ENCODE measurements at places on chromosomes 5 and 9.

- DNase-seq = no peak
- H3K27ac ChIP-seq = no peak overlapping the region
- H3K36me3 ChIP-seq = no peaks in the 10 kb centered on the region
- H3K4me1 ChIP-seq = no peaks in the 10 kb centered on the region
- H3K27me3 ChIP-seq = no peaks in the 10 kb centered on the region
- no peak overlapping the region for H3K4me3 ChIP-seq
Observed at GRCh38 chr9:118630931-118631595, 738.2 kb downstream of the BRINP1 start.

GRCh38 chr5:9954869-9955268 lies 294.8 kb downstream of the ATPSCKMT start:
- H3K4me3 ChIP-seq = no peak overlapping the region
- DNase-seq = no peak
- no peaks in the 10 kb centered on the region for H3K36me3 ChIP-seq
- H3K4me1 ChIP-seq = no peaks in the 10 kb centered on the region
- H3K27ac ChIP-seq = no peak overlapping the region
- peaks cover 10% of the 10 kb centered on the region for H3K27me3 ChIP-seq

- no peaks in the 10 kb centered on the region for H3K36me3 ChIP-seq
- H3K4me1 ChIP-seq = 0 out of 2 replicates have a peak, but pooled peaks cover 7% of the 10 kb centered on the region
- H3K4me3 ChIP-seq = no peak overlapping the region
- H3K27ac ChIP-seq = no peak overlapping the region
- H3K27me3 ChIP-seq = no peaks in the 10 kb centered on the region
- DNase-seq = no peak
Observed at GRCh38 chr5:73433982-73434342, 14.6 kb downstream of the FOXD1 start.

- H3K36me3 ChIP-seq = no peaks in the 10 kb centered on the region
- no peak overlapping the region for H3K4me3 ChIP-seq
- H3K4me1 ChIP-seq = no peaks in the 10 kb centered on the region
- no peak overlapping the region for H3K27ac ChIP-seq
Observed at GRCh38 chr9:87613265-87614111, 112.4 kb upstream of the CTSL start.

- no peaks in the 10 kb centered on the region for H3K36me3 ChIP-seq
- no peaks in the 10 kb centered on the region for H3K27me3 ChIP-seq
- no peak overlapping the region for H3K4me3 ChIP-seq
- peaks cover 11% of the 10 kb centered on the region for H3K4me1 ChIP-seq
- DNase-seq = no peak
Observed at GRCh38 chr9:114172981-114173833, 17.9 kb downstream of the COL27A1 start.

- DNase-seq = no peak
- H3K36me3 ChIP-seq = no peaks in the 10 kb centered on the region
- H3K4me1 ChIP-seq = peaks cover 12% of the 10 kb centered on the region
- no peak overlapping the region for H3K4me3 ChIP-seq
Observed at GRCh38 chr5:154375329-154376008, 70.3 kb upstream of the SAP30L start.

DNA sequence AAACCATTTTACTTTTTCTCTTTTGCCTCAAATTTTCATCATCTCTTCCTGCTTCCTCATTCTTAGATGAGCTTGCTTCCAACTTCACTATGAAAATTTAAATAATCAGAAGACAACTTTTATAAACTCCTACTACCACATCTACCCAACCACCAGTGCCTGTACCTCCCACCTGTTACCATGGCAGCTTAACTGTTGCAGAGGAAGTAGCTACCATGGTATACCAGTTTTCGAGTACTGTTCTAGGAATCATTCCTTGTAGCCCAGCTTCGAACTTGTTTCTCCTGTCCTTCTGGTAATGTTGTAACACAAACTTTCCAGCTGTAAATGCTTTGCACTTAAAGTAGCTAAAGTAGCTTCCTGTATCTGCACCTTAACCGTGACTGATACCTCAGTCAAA lies 266.8 kb upstream of the NREP start:
- no peak for DNase-seq
- no peaks in the 10 kb centered on the region for H3K36me3 ChIP-seq
- H3K27me3 ChIP-seq = no peaks in the 10 kb centered on the region
- no peak overlapping the region for H3K4me3 ChIP-seq
- H3K27ac ChIP-seq = no peak overlapping the region

- no peaks in the 10 kb centered on the region for H3K36me3 ChIP-seq
- no peak overlapping the region for H3K4me3 ChIP-seq
- no peak for DNase-seq
- peaks cover 32% of the 10 kb centered on the region for H3K4me1 ChIP-seq
Observed at GRCh38 chr9:107274096-107274495, 9.0 kb upstream of the RAD23B start.

DNA sequence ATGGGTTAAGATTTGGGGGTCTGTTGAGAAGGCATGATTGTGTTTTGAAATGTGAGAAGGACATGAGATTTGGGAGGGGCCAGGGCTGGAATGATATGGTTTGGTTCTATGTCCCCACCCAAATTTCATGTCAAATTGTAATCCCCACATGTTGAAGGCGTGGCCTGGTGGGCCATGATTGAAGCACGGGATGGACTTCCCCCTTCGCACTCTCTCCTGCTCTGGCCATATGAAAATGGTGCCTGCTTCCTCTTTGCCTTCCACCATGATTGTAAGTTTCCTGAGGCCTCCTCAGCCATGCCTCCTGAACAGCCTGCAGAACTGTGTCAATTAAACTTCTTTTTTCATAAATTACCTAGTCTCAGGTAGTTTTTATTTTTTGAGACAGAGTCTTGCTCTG lies 14.7 kb upstream of the NOTCH1 start:
- no peaks in the 10 kb centered on the region for H3K27me3 ChIP-seq
- DNase-seq = no peak
- no peaks in the 10 kb centered on the region for H3K36me3 ChIP-seq
- no peak overlapping the region for H3K4me3 ChIP-seq

DNA sequence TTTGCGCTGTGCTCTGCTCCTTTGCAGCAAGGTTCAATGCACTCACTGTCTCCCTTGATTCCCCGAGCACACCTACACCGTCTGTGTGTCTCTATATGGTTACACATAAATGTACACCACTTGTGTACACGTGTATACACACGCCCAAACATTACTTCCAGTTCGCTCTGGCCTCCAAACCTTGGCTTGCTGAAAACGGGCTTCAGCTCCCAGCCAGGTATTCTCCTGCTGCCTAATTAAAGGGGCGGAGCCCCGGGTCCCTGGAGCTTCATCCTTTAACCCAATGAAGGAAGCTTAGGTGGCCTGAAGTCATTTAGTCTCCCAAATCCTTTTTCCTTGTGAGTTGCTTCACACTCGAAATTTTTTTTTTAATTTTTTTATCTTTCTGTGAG lies 4.6 kb downstream of the ISL1 start:
- H3K4me3 ChIP-seq = no peak overlapping the region
- DNase-seq = no peak
- no peaks in the 10 kb centered on the region for H3K4me1 ChIP-seq
- no peaks in the 10 kb centered on the region for H3K27me3 ChIP-seq

GRCh38 chr5:95870105-95870672 lies 47.7 kb upstream of the GLRX start:
- H3K27ac ChIP-seq = no peak overlapping the region
- DNase-seq = no peak
- H3K27me3 ChIP-seq = no peaks in the 10 kb centered on the region
- H3K36me3 ChIP-seq = no peaks in the 10 kb centered on the region

DNA sequence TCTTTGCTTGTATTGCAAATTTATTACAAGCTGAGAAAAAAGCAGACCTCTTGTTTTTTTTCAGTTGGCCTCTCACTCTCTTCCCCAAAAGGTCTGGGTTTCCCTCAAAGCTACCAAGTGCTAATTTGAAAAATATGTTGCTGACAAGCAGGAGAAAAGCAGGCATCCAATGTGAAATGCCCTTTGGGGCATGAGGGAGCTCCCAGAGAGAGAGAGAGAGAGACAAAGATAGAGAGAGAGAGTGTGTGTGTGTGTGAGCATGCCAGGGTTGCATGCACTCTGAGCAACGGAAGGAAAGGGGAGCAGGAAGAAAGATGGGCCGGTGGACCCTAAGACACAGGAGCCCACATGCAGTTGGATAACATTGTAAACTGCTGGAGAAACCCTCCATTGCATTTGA lies 358.4 kb downstream of the TMEM38B start:
- no peaks in the 10 kb centered on the region for H3K36me3 ChIP-seq
- H3K27me3 ChIP-seq = peaks cover 7% of the 10 kb centered on the region
- no peak overlapping the region for H3K27ac ChIP-seq
- DNase-seq = no peak

GRCh38 chr5:36017622-36018021 lies 26.4 kb upstream of the UGT3A1 start:
- no peak overlapping the region for H3K4me3 ChIP-seq
- H3K36me3 ChIP-seq = no peaks in the 10 kb centered on the region
- no peak for DNase-seq

GRCh38 chr5:111278858-111279504 lies 54.8 kb downstream of the CAMK4 start:
- H3K27ac ChIP-seq = no peak overlapping the region
- no peak overlapping the region for H3K4me3 ChIP-seq
- no peaks in the 10 kb centered on the region for H3K27me3 ChIP-seq
- DNase-seq = peak; percentile 42
- no peaks in the 10 kb centered on the region for H3K4me1 ChIP-seq
- H3K36me3 ChIP-seq = no peaks in the 10 kb centered on the region

DNA sequence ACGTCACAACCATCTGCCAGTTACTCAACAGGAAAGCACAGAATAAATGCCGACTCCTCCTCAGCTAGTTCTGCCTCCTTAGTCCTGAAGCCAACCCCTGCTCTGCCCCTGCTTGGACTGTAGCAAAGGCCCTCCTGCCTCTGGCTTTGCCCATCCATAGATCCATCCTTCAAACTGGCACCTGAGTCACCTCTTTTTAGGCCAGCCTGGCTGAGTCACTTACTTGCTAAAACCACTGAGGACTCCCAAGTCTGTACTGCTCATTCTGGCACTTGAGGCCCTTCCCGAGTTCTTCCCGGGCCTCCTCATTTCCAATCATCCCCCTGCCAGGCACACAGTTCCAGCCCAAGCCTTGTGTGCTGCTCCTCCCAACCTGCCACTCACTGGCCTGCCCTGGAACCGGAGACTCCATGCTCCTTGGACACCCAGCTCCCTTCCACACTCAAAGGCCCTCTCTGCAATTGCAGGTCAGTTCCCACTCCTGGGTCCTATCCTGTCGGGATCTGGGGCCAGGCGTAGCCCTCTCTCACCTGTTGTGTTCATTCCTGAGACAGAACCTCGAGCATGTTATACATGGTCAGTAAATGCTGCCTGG lies 220.1 kb downstream of the DAB2IP start:
- DNase-seq = no peak
- no peaks in the 10 kb centered on the region for H3K36me3 ChIP-seq
- no peak overlapping the region for H3K27ac ChIP-seq
- H3K27me3 ChIP-seq = no peaks in the 10 kb centered on the region
- no peaks in the 10 kb centered on the region for H3K4me1 ChIP-seq
- no peak overlapping the region for H3K4me3 ChIP-seq

- H3K27ac ChIP-seq = peak overlapping the region; percentile 42
- H3K36me3 ChIP-seq = no peaks in the 10 kb centered on the region
- DNase-seq = no peak
- peak overlapping the region; percentile 59 for H3K4me3 ChIP-seq
Observed at GRCh38 chr5:131171276-131171810, 599 bp downstream of the LYRM7 start.

- H3K4me3 ChIP-seq = no peak overlapping the region
- no peaks in the 10 kb centered on the region for H3K27me3 ChIP-seq
- H3K27ac ChIP-seq = no peak overlapping the region
Observed at GRCh38 chr9:71676460-71676859, 91.9 kb downstream of the CEMIP2 start.

- peak overlapping the region; percentile 60 for H3K4me3 ChIP-seq
- H3K27ac ChIP-seq = no peak overlapping the region
- peaks cover 5% of the 10 kb centered on the region for H3K4me1 ChIP-seq
- no peak for DNase-seq
- no peaks in the 10 kb centered on the region for H3K36me3 ChIP-seq
Observed at GRCh38 chr5:148826739-148827070, 294 bp downstream of the ADRB2 start.

DNA sequence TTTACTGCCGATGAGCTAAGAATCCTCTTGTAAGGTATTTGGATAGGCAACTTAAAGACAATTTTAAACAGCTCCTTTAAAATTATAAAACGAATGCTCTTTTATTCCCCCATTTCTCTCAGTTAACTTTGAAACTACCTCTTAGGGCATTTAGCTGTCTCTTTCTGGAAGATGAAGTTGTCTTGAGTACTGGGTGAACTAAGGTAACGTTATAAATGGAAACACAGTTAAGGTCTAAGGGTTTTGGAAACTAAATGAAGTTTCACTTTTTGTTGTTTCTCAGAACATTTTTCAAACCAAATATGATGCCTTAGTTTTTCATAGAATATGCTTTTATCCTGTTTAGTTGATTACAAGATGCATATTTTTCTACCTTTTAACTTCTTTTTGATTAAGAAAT lies 6.8 kb downstream of the UBE2R2 start:
- H3K4me1 ChIP-seq = peaks cover 11% of the 10 kb centered on the region
- H3K36me3 ChIP-seq = no peaks in the 10 kb centered on the region
- H3K27ac ChIP-seq = no peak overlapping the region
- DNase-seq = no peak
- no peaks in the 10 kb centered on the region for H3K27me3 ChIP-seq

DNA sequence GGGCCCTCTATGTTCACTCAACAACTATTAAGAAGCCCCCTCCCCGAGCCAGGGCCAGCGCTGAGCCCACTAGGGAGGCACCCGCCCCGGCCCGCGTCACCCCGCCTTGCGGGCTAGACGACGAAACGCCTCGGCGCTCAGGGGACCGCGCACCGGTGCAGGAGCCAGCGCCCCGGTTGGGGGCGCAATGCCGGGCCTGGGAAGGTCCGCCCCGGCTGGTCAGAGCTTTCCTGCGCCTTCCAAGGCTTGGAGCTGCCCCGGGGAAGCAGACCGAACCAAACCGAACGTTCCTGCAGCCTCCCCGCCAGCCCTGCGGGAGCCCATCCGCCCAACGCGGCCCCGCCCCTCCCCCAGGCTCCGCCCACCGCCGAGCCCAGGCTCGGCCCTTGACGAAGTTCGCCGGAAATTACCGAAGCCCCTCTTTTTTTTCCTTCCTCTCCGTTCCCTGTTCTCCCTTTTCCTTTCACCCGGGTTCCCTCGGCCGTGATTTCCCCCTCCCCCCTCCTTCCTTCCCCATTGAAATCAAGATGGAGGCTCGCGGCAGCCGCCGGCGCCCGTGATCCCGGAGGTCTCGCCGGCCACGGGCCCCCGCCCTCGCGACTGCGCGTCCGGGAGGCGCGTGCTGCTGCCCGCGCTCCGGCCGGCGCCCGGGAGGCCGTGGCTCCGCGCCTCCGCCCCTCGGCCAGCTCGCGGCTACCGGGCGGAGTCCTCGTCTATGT lies at the start of gene TRIO:
TSS of gene TRIO (plus strand) at position 516 of the 719 bp plus-strand sequence. CDS start 384 bp downstream, outside the sequence.
- peak within 1 kb of the TSS; percentile 94 for H3K27ac ChIP-seq
- H3K36me3 ChIP-seq = no peaks in the 10 kb centered on the region
- peak within 1 kb of the TSS; percentile 72 for H3K4me3 ChIP-seq
- no peaks in the 10 kb centered on the region for H3K27me3 ChIP-seq

DNA sequence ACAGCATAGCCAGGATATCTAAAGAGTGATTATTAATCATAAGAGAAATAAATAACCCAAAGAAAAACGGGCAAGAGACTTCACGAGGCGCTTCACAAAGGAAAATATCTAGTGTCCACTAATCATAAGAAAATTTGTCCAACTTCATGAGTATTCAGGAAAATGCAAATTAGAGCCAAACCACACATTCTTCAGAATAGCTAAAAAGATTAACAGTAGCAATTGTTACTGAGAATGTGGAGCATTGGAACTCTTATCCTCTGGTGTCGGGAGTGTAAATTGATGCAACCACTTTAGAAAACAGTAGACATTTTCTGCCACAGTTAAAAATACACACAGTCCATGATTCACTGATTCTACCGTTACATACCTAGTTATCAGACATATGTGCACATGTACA lies 145.7 kb downstream of the CWC27 start:
- no peaks in the 10 kb centered on the region for H3K36me3 ChIP-seq
- H3K4me1 ChIP-seq = no peaks in the 10 kb centered on the region
- H3K4me3 ChIP-seq = no peak overlapping the region
- DNase-seq = no peak

Data from HCT116 (cell line).